ENCODE measurements at places on chromosomes 11 and 22.

DNA sequence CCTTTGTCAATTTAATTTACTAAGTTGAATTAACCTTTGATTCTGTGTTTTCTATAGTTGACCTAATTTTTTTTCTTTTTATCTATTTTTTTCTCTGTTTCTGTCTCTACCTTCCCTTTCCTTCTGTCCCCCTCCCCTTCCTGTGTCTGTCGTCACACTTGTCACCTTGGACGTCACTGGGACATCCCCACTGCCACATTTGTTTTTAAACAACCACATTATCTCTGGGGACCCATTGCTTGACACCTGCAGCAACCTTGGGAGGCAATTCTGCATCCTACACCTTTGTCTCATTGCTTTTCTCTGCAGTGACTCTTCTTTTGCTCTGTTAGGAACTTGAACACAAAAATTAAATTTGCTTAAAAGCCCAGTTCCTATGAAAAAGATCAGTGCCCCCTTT, 51.8 kb upstream of the TTC12 start:
- no peak for DNase-seq

DNA sequence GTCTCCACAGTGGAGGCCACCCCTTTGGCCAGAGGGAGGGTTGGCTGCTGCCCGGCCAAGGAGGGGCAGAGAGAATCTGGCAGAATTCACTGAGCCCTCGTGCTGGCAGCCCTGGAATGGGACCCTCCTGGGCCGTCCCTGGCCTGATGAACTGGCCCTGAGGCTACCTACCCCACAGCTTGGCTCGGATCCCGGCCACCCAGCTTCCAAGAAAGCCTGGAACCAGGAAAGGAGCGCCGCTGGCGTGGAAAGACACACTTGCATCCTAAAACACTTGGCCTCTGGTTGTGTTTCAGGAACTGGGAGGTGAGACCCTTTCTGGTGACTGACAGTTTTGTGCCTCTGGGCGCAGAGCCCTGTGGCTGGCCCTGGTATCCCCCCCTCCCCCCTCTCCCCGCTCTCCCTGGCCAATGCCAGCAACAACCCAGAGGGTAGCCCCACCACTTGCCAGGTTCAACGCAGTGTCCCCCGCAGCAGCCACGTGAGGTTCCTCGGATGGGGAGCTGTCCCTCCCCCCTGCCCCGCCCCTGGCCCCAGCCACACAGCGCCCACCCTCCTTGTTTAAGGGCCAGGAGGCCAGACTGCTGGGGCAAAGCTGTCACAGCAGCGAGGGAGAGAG, 693 bp downstream of the NFAM1 start:
- DNase-seq, result no peak

DNA sequence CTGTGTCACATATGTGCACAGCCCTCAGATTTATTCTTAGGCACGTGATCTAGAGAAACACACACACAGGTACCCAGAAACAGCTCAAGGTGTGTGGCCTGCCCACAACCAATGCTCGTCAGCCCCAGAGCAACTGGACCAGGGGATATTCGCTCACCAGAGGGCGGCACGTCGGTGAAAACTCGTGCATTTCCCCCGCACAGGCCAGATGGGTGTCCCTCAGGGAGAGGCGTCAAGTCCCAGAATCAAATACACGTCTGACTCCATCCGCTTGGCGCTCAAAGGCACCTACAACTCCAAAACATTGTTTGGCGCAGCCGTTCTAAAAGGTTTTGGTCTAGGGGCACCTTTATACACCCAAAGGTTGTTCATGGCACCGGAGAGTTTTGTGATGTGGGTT, 429.0 kb downstream of the BRD1 start:
- no peak for DNase-seq

DNA sequence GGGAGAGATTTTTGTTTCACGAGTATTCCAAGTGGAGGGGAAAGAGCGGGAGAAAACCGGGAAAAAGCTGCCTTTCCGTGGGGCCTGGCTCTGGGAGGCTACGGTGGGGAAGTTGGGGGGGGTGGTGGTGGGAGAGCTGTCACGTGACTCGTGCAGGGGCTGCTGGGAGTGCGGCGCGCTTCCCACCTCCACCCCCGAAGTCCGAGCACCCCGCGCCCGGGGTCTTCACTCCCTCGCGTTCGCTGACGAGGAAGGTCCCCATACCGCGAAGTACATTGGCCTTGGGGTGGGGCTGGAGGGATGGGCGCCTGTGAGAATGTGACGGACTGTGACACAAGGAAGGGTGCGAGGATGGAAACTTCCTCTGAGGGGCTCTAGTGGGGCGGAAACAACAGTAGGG, at the start of gene TEX12:
TSS of gene TEX12 (plus strand) at position 228 of the 400 bp plus-strand sequence. CDS start 1,897 bp downstream, outside the sequence.
- DNase-seq, result no peak

GRCh38 chr11:74593463-74593862, 1.1 kb downstream of the POLD3 start:
- DNase-seq, result no peak

GRCh38 chr11:79794484-79795393, 353.9 kb upstream of the TENM4 start:
- DNase-seq, result no peak

DNA sequence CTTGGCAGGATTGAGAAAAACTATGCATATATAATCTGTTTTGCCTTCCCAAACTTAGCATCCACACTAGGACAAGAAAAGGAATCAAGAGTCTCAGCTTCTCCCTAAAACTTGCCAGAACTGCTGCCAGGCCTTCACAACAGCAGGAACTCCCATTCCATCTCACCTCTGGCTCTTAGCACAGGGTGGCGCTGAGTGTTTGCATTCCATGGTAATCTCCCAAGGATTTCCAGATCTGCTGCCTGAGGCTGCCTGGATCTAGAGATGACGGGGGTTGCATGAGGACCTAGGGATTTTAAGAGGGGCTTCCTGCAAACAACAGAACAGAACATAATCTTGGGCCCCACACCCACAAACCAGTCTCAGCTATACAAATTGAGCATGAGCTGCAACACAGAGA, 87.1 kb upstream of the OPCML start:
- no peak for DNase-seq

DNA sequence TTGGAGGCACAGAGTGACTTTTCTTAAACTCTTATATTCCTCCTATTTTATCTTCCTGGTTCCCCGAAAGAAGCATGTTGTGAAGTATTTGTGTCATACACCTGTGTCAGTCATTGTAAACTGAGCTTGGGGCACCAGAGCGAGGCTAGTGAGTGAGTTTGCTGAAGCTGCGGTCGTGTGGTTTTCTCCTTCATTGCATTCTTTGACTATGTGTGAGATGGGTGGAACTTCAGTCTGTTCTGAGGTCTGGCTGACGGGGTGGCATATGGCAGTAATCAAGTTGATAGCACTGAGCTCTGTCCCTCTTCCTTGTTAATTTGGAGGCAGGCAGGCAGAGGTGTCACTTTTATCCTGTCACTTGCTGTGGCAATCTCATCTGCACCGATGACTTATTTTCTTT, 4.2 kb downstream of the VPS26B start:
- peak; percentile 24 for DNase-seq
